ENCODE measurements at places on chromosomes 3 and 15. TPM values are rescaled to one million over a fixed set of nuclear protein-coding genes. Genes with fewer than 3 reads are reported as not detected.

The LYZL4 gene
- not detected for total RNA-seq

DNA sequence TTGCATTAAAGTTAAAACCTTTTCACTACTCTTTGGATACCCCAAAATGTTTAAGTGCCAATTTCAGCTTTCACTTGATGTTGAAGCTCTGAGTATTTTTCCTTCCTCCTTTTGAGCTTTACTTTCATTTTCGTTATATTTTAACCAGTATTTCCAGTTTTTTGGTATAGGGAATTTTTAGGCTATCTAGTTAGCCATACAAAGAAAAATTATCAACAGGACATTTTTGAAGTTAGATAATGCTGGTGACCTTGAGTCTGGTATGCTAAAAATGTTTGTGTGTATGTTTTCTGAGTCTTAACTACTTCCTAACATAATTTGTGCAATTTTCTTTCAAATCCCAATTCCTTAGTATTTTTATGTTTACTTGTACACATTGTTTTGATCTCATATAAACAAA lies 284.8 kb downstream of the OTOL1 start:
- DNase-seq = no peak

The IL17RE gene
- 5.5 TPM for total RNA-seq

The ERC2 gene
- total RNA-seq = 0.44 TPM

The KATNBL1 gene
- 38.2 TPM for total RNA-seq

Data from MCF 10A (cell line).